ENCODE measurements at places on chromosomes 12 and 14.

- no peak for DNase-seq
These were observed 41.9 kb downstream of the SPTLC2 start for GRCh38 chr14:77574446-77575115.

GRCh38 chr12:129549656-129550055, 354.2 kb downstream of the TMEM132D start:
- no peak for DNase-seq

DNA sequence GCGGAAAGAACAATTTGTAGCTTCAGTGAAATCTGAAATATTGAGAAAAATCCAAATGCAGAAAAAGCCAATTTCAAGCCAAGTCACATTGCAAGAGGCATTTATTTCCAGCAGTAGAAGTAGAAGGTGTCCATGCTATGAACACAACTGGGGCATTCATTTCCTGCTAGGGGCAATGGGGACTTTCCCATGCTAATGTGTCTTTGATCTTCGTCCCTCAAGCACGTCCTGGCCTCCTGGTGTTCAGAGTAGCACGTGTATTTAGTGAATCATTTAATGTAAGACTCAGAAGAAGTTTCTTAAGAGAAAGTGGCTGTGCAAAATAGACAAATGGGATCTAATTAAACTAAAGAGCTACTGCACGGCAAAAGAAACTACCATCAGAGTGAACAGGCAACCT, 267.9 kb downstream of the TMEM132C start:
- no peak for DNase-seq

DNA sequence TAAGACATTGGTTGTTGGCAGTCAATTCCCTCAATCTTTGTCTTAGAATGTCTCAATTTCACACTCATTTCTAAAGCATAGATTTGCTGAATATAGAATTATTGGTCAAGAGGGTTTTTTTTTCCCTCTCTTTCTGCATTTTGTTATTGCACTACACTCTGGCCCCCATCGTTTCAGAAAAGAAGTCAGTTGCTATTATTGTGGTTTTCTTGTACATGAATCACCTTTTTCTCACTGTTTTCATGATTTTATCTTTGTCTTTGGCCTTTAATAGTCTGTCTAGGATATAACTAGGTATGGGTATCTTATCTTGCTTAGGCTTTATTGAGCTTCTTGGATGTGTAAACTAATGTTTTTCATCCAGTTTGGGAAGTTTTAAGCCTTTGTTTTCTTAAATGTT, 194.3 kb upstream of the DAAM1 start:
- no peak for DNase-seq

DNA sequence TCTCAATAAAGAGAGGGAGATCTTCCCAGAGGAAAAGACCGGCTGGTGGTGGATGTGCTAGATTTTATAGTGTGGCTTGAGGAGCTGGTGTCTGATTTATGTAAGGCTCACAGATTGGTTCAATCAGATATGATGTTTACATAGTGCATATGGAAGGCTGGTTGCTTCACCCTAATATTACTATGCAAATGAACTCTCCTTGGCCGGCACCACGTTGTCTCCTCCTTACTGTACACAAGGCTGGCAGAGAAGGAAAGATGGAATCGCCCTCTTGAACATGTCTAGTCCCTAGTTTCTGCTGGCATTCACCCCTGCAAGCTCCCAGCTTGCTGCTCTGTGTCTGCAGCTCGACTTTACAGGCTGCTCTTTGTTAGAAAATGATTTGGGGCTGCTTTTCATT, 8.9 kb downstream of the FAM186A start:
- peak; percentile 39 for DNase-seq

DNA sequence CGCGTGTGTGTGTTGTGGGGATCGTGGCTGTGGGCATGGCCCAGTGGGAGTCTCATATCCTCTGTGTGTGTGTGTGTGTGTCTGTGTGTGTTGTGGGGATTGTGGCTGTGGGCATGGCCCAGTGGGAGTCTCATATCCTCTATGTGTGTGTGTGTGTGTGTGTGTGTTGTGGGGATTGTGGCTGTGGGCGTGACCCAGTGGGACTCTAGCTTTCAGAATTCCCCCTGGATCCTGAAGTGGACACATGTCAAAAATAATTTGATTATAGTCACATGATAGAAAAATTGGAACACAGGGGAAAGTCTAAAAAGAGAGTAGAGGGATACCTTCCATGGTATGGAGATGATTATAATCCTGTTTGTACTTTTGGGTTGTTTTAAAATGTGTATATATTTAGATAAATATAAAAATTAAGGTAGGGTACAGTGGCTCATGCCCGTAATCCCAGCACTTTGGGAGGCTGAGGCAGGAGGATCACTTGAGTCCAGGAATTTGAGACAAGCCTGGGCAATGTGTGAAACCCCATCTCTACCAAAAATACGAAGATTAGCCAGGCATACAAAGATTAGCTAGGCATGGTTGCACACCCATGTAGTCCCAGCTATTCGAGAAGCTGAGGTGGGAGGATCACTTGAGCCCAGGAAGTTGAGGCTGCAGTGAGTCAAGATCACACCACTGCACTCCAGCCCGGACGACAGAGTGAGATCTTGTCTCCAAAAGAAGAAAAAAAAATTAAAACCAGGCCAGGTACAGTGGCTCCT, 11.0 kb downstream of the PAPLN start:
- DNase-seq: no peak

DNA sequence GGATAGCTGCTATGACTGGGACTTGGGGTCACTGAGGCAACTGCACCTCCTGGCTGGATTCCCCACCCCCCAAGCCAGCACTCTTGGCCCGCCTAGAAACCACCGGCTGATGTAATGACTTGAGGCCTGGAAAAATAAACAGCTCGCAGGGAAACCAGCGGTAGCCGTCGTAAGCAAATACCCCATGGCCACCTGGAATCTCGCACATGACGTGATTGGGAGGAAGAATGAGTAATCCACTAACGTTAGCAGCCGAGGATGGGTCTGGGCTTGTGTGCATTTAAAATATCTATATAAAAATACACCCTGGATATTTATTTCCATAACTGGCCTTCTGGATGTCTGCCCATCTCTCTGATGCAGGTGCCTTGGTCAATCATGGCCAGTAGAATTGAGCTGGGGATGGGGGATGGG, 120.1 kb downstream of the SMOC1 start:
- peak; percentile 76 for DNase-seq

- no peak for DNase-seq
These were observed 87.9 kb downstream of the USP15 start for GRCh38 chr12:62347922-62348650.
